ENCODE measurements at places on chromosomes 11 and 22. TPM values are rescaled to one million over a fixed set of nuclear protein-coding genes. Genes with fewer than 3 reads are reported as not detected.
A peak's percentile ranks its signal among the peaks of the same experiment; 100 is the strongest.

GRCh38 chr22:49971232-49972162 lies 10.9 kb downstream of the PIM3 start:
- peak; percentile 7 for DNase-seq

GRCh38 chr22:38075105-38075825 lies 8.7 kb downstream of the SLC16A8 start:
- no peak for DNase-seq

DNA sequence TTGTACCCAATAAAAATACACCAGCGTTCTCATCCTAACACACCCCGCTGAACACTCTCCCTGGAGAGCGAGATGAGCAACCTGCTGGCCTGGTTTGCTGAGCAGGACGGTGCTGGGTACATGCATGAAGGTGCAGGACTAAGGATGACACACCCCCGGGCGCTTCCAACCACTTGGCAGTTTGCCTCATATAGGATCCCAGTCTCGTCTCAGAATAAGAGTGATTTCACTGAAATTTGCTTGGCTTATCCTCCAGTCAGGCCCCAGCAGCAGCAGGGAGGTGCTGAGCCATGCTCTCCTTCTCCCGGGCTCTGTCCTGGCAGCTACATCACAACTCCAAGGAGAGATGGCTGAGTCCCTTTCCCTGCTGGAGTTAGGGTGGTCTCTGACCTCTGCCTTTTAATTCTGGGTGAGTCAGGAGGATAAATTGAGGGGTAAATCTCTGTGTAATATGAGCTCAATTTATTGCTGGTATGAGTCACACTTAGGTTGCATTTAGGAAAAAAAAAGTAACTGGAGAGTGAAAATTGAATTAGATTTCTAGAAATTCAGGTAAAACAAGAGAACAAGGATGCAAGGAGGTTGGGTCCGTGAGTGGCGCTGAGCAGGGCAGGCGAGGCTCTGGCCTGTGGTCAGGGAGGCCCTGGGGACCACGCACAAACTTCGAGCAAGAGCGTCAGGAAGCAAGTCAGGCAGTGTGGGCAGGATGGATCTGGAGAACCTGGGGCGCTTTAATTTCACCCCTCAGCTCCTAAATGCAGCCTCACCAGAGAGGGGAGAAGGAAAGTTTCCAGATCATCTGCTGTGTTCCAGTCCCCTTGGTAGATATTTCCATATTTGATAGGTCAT lies 974.0 kb downstream of the TBC1D22A start:
- DNase-seq, result no peak

GRCh38 chr22:32546496-32546895 lies 71.9 kb downstream of the FBXO7 start:
- no peak for DNase-seq

Gene CRACR2B
- total RNA-seq, result 2.7 TPM

DNA sequence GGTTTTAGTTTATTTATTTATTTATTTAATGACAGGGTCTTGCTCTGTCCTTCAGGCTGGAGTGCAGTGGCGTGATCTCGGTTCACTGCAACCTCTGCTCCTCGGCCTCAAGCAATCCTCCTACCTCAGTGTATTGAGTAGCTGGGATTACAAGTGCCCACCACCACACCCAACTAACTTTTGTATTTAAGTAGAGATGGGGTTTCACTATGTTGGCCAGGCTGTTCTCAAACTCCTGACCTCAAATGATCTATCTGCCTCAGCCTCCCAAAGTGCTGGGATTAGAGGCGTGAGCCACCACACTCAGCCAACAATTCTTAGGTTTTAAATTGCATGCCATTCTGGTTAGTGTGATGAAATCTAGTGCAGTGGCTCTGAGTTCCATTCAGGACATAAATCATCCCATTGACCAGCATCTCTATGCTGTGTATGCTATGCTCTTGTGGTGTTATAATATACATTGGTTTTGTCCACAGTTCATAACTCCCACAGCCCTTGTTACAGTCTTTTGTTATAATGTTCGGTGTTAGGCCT lies 28.5 kb downstream of the ZNF280B start:
- DNase-seq, result no peak

Gene RNF121
- total RNA-seq, result 48.8 TPM

DNA sequence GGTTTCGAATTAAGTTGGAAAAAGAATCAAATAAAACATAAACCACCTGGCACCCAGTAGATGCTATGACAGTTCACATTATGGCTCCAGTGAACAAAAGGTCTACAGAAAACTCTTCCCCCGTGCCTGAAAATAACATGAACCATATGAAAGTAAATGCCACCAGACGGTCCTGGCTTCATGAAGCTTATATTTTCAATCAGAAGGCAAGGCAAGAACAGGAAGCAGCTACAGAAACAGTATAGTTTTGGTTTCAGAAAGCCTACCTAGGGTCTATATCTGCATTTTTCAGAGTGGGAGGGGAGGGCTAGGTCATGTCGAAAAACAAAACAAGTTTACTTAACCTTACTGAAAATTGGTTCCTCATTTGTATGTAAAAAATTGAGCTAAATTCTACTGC lies 9.8 kb downstream of the RAB30 start:
- DNase-seq, result no peak

Gene NLRP10
- total RNA-seq, result not detected

GRCh38 chr11:71199226-71199820 lies 53.1 kb downstream of the SHANK2 start:
- no peak for DNase-seq

Gene MS4A7
- total RNA-seq, result not detected

Gene TEX54
- total RNA-seq, result not detected

DNA sequence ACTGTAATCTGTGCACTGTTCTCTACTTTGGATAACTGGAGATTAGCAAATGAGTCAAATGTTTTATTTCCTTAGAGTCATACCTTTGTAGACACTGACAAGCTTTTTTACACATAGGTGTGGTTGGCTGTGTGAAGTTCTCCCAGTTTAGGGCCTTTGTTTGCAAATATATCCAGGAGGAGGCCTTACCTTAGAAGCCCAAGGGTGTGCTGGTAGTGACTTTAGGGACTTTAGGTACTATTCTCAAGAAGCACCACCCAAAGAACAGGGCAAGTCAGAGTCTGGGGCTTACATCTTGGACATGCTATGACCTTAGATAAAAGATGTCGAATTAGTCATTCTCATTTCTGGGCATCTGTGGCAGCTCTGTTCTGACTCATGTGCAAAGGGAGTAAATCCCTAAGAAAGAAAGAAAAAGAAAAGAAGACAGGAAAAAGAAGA lies 4.8 kb upstream of the FAR1 start:
- no peak for DNase-seq

Gene OR4S2
- total RNA-seq, result not detected

Gene C11orf52
- not detected for total RNA-seq

Gene UBTFL1
- total RNA-seq, result not detected

Gene FGF19
- total RNA-seq, result 0.34 TPM

GRCh38 chr11:64994318-64994717 lies 2.5 kb downstream of the BATF2 start:
- DNase-seq, result no peak

Gene TRIM64C
- total RNA-seq, result not detected

DNA sequence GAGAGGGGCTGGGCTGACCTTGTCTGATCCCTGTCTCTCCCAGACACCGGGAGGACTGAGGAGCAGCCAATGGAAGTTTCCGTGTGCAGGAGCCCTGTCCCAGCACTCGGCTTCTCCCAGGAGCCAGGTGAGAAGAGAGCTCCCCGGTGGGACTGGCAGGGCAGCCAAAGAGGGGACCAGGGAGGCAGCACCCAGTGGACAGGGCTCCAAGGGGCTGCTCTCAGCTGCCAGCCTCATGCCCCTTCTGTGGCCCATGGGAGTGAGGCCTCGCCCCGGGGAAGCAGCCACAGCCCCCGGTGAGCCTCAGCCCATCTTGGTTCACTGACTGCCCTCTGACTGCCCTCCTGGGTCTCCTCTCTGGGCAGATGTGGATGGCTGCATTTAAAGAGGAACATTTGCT lies 6.8 kb downstream of the SCO2 start:
- no peak for DNase-seq

GRCh38 chr22:44025171-44026065 lies 1.3 kb downstream of the PARVB start:
- DNase-seq, result no peak

Gene PGA4
- not detected for total RNA-seq

GRCh38 chr11:117928446-117929141 lies 608 bp downstream of the TMPRSS13 start:
- DNase-seq, result no peak

DNA sequence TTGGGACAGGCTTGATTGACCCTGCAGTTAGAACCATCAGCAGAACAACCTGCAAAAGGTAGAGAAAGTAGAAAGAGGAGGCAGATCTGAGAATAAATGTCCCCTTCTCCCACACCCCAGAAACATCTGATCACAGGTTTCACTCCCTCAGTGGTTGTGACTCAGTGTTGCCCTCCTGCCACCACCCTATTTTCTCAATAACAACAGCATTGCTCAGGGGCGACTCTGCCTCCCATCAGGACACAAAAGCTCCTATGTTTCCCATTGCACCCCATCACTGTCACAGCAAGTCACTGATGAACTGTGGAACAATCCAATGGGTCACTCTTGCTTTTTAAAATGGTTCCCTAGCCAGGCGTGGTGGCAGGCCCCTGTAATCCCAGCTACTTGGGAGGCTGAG lies 110.2 kb downstream of the RASSF10 start:
- DNase-seq, result no peak

All from neural crest cell (in vitro differentiated cells).